NCI-H510A (cell line): ENCODE measurements at places on chromosomes 2 and 18.

DNA sequence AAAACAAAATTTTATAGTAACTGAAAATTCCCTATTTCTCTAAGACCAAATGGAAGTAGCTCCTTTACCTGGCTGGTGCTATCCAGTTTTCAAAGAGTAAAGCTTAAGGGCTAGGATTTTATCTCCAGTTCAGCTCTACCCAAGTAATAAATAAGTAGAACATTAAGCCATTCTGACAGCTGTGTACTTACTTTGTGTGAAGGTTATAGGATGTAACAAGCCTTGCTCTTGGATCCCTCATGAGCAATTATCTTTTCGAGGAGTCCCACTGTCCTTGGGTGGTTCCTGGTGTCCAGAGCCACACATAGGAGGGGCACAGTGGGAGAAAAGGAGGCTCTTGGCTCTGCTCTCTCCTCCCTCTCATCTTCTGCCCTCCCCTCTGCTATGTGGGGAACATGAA, 45.5 kb downstream of the KIF5C start:
- no peak for DNase-seq

- no peak for DNase-seq
Observed at GRCh38 chr2:101617188-101617587, 80.3 kb upstream of the MAP4K4 start.

GRCh38 chr2:143521396-143521795, 392.2 kb downstream of the ARHGAP15 start:
- no peak for DNase-seq

DNA sequence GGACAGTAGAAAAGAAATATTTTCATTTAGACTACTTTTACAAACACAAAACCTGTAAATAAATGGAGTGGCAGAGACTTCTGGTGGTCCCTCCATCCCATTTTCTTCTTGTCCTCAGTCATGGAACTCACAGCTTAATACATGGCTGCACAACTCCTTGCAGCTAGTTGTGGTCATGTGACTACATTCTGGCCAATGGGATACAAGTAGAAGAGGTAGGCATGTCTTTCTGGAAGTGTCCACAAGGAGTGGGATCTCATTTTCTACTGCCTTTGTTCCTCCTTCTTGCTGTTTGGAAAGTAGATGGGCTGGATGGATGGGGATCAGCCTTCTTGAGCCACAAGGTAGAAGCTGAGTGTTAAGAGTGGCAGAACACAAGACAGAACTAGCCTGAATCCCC, 555.8 kb downstream of the SATB2 start:
- DNase-seq = no peak

DNA sequence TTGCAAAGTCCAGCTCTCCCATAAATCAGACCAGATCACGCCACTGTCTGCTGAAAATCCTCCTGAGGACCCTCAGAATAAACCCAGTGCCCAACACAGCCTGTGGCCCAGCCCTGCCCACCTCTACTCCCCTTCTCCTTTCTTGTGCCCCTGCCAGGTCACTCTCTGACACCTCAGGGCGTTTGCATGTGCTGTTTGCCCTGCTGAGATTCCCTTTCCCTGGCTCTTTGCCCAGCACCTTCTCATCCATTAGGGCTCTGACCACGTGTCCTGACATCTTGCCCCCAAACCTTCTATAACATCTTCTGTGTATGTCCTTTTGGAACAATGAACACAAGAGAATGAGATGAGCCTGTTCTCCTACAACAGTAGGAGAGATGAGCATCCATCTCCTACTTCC, 18.5 kb upstream of the NMUR1 start:
- no peak for DNase-seq
